ENCODE measurements at places on chromosomes 16 and 17. TPM values are rescaled to one million over a fixed set of nuclear protein-coding genes. Genes with fewer than 3 reads are reported as not detected.

Gene MT1H
- total RNA-seq: not detected

Gene KPNA2
- 45.8 TPM for total RNA-seq

Gene DLX4
- total RNA-seq: not detected

Gene SEPTIN12
- total RNA-seq: not detected

Gene SLC5A10
- not detected for total RNA-seq

Gene RAPGEFL1
- 0.52 TPM for total RNA-seq

Gene NDUFAF8
- 71.5 TPM for total RNA-seq

Gene ANKRD40CL
- not detected for total RNA-seq

Gene MPV17L
- total RNA-seq: 0.47 TPM

Gene KRT14
- total RNA-seq: 0.16 TPM

Gene SPATA22
- not detected for total RNA-seq

Gene RFWD3
- 5.5 TPM for total RNA-seq

Gene POLR2C
- total RNA-seq: 103 TPM

Gene OTOP3
- not detected for total RNA-seq

Gene TP53TG3D
- total RNA-seq: 0.63 TPM

Gene NUP93
- 40.7 TPM for total RNA-seq

Gene IL17C
- total RNA-seq: not detected

Gene EPN3
- not detected for total RNA-seq

Measured in bronchial smooth muscle cell (primary cell).